ENCODE measurements at places on chromosomes 16 and 17.

DNA sequence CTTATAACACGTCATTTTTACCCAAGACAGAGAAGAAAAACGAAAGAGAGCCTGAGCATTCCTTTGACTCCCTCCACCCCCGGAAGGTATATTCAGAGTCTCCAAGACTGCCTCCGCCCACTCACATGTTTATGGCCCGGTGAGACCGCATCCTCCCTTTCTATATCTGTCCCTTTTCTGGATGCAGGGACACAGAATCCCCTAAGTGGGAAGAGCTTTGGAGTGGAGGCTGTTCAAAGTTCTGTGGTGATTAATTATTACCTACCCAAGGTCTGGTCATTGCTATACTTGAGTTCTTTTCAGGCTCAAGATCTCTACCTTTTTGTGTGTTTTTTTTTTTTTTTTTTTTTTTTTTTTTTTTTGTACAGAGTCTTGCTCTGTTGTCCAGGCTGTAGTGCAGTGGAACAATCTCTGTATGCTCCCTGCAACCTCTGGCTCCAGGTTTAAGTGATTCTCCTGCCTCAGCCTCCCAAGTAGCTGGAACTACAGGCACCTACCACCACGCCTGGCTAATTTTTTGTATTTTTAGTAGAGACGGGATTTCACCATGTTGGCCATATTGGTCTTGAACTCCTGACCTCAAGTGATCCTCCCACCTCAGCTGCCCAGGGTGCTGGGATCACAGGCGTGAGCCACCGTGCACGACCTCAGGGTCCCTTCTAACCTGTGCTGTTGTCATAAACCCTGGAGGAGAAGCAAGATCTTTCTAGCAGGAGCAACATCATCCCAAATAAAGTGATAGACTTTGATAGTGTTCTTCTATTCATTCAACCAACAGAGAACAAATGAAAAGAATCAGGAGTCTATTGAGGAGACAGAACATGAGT, 407.1 kb downstream of the WWOX start:
- no peak for DNase-seq

- no peak for DNase-seq
Measured at GRCh38 chr17:27600471-27600870, 30.5 kb upstream of the LGALS9 start.

GRCh38 chr17:79039886-79040285, 15.9 kb downstream of the C1QTNF1 start:
- no peak for DNase-seq

DNA sequence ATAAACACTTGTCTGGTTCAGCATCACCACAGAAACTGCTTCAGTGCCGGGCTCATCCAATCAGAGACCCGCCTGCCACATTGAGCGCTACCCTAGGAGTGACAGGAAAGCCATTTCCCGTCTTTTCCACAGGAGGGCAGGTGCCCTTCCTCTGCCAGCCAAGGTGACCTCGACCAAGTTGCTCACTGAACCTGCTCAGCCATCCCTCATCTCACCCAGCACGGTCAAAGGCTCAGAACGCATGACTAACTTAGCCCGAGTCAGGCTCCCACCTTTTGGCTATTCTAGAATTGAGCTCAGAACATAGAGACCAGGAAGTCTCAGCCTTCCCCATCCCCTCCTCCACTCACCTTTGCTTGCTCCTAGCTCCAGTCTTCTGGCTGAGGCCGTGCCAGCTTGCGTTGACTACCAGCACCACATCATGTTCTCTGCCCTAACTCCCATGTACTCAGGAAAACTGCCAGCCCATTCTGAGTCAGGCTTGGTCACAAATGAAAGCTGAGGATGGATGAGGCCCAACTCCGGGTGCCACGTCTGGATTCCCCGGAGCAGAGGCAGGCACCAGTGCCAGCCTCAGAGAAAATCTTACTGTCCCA, 15.6 kb downstream of the MRPS23 start:
- no peak for DNase-seq

- DNase-seq = no peak
Measured at GRCh38 chr17:45929344-45929743, 35.0 kb downstream of the MAPT start.

DNA sequence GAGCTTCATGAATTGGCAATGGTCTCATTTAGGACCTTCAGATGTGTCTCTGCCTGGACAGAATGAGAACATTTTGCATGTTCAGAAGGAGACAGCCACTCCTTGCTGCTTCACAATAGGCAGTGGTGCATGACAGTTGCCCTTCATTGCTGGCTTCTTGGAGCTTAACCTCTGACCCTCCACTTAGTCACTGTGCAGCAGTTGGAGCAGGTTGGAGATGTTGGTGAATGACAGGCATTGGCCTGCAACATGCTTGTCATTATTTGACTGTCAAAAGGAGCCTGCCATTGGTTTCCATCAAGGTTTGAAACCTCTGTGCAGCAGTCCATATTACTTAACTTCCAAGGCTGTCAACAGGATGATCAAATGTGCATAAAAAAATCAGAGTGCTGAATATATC, 22.7 kb downstream of the FTO start:
- no peak for DNase-seq

GRCh38 chr16:58157951-58158540, 28.9 kb upstream of the CFAP20 start:
- DNase-seq = no peak

DNA sequence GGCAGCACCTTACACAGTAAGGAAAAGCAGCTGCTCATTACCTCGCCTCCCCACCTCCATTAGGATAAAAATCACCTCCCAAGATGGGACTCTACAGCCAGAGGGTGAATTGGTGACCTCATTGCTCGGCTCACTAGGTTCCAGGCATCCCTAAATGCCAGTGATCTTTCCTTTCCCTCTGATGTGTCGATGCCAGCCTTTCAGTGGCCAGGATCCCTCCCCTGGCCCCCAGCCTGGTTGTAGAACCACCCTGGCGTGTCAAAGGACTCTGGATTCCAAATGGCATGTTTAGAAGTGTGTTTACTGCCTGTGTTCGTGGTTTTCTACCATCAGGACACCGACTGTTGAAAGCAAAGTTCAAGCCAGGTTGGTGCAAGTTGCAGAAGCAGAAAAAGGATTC, 72.1 kb upstream of the LYRM9 start:
- DNase-seq = no peak

- no peak for DNase-seq
Measured at GRCh38 chr17:57477522-57478362, 221.4 kb downstream of the MSI2 start.

DNA sequence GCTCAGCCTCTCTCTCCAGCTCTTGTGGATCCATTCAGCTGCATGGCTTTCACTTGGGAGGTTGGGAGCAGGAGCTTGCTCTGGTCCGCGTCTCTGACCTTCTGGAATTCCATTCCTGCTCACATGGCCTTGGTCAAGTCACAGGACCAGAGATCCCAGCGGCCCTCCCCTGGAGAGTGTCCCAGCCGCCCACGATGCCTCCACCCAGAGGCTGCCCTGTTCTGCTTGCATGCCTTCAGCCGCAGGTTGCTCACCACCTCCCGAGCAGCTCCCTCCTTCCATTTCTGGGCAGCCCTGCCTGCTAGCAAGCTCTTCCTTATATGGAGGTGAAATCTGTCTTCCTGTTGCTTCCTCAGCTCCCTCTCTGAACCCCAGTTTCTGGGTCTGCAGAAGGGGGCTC, 32.6 kb downstream of the RAI1 start:
- DNase-seq = no peak

Measured in CD8-positive, alpha-beta memory T cell (primary cell).